ENCODE measurements at places on chromosomes 1 and 21.

GRCh38 chr1:162357681-162358266, 18.9 kb downstream of the SPATA46 start:
- DNase-seq = peak; percentile 35

DNA sequence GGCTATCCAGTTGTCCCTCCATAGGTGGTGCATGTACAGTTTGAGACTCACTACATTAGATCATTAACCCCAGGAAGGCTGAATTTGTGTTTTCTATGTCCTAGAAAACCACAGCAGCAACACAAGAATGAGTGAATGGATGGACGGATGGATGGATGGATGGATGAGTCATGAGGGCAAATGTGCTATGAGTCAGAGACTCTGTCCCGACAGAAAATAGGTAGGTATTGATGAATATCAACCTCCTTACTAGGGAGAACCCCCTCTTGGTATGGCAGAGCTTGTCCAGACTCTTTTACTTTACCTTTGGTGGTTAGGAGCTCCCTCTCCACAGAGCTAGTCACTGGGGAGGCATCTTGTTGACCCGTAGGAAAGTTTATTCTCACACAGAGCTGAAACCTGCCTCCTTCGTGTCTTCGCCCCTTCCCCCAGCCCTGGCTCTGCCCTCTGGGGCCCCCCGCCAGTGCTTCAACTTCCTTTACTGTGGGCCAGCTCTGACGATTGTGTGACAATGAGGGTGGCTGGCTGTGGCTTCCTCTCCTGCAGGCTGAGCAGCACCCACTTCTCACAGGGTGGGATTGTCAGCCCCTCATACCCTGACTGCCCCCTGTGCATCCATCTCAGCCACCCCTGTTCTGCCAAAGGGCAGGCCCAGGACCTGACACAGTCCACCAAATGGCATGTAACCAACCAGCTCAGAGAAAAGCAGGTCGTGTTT, 145.2 kb downstream of the FOXD2 start:
- no peak for DNase-seq

DNA sequence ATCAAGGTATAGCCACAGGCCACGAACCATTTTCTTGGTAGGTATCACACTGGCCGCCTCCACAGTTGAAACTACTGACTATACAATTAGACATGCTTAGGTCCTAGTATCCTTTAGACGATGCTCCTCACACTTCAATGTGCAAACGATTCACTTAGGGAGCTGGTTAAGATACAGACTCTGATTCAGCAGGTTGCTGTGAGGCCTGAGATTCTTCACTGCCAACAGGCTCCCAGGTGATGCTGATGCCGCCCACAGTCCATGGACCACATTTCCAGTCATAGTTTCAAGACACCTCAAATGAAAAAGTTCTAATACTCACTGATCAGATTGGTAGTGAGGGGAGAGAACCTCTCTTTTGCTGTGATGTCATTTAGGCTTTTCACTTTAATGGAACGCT, 6.8 kb downstream of the ATP5PO start:
- DNase-seq = no peak

DNA sequence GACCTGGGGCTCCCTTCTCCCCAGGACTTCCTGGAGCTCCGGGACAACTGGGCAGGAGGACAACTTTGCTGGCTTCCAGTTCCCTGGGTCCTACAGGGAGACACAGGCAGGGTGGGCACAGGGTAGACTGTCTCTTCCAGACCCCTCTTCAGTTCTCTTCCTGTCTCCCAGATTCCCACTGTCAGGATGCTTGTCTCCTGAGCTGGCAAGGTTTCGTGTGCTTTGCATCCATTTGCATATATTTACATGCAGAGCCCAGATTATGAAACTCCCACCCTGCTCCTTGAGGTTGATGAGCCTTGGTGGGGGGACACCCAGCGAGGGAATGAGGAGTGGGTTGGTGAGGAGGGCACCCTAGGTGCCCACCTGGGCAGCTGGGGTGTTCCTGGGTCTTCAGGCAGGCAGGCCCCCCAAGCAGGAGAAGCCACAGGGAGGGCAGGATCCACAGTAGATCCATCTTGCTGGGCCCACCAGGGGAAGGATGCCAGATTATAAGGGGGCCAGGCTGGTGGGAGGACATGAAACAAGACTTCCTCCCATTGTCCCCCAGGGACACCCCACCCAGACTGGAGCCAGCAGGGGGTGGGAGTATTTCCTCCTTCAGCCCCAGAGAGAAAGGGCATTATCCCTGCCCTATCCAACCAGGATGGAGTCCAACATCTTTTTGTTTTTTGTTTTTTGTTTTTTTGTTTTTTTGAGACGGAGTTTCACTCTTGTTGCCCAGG, at the start of gene FCN3:
TSS of gene FCN3 (minus strand) at position 463 of the 725 bp plus-strand sequence. CDS start at position 457, 6 bp downstream.
- no peak for DNase-seq

- no peak for DNase-seq
Measured at GRCh38 chr1:116568662-116569380, 2.0 kb downstream of the CD58 start.

DNA sequence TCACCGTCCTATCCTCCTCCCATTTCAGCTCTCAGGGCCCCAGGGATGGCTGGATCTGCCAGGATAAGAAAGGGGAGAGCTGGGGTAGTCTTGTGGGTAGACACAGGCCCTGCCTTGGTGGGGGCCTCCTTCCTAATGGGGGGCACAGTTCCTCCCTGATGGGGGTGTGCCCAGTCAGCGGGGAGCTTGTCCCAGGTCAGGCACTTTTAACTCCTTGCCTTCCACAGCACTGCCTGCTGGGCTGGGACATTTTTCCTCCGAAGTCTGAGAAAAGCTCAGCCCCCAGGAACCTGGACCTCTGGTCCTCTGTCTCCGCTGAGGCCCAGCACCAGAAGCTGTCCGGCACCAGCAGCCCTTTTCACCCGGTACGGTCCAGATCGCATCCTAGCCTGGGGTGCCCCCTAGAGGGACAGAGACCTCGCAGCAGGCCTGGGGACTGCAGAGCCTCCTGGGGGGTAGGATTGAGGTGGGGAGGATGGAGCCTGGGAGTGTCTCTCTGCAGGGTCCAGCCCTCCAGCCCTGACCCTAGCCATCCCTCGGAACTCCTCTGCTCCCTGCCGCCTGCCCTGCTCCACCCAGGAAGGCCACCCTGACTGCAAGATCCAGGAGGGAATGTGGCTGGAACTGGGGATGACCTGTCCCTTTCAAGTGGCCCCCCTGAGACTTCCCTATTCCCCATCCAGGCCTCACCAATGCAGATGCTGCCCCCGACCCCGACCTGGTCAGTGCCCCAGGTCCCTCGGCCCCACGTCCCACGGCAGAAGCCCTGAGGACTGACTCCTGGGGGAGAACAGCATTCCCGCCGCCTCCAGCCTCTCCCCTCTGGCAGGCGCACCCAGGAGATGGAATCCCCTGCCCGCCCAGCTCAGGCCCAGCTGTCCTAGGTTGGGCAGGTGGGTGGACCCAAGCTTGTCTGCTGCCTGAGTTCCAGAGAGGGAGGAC, 12.0 kb downstream of the MIIP start:
- DNase-seq = no peak

DNA sequence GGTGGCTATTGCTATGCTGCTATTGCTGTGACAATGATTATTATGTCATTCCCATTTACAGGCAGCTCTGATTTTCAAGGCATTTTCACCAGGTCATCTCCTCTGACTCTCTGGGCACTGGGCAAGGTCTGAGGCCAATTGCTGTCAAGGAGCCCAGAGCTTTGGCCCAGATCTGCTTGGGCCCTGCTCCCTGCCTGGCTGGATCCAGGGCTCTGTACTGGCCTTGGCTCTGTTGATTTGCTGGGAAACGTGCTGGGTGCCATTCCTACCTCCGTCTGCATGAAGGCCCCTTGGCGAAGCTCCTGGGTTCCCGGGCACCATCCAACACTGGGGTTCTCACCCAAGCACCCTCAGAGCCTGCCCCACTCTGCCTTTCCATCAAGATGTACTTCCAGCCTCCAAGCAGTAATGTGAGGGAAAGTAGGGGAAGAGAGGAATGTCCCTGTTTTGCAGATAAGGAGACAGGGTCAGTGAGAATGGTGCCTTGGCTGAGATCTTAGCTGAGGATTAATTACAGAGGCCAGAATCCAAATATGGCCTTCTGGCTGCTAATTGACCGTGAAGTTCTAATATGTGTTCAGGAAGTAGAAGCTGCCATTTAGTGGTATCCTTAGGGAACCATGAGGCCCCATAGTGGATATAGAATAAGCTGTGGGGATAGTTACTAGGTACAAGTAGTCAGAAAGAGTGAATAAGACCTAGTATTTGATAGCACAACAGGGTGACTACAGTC, 63.9 kb downstream of the HTR6 start:
- DNase-seq = no peak

- no peak for DNase-seq
Measured at GRCh38 chr1:116740296-116740695, 13.9 kb upstream of the CD2 start.

DNA sequence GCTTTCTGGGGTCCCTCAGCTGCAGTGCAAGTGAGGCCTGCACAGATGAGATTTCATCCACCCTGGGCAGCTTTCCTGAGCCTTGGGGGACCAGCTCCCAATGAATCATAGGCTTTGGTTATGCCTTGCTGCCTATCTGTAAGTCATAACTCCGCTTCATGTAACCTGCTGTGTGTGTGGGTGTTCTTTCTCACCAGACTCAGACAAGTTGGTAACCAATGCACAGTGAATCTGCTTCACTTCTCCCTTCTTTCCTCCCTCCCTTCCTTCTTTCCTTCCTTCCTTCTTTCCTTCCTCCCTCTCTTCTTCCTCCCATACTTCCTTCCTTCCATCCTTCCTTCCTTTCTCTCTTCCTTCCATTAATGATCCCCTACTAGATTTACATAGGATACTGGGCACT, 34.4 kb upstream of the PSMB2 start:
- no peak for DNase-seq

DNA sequence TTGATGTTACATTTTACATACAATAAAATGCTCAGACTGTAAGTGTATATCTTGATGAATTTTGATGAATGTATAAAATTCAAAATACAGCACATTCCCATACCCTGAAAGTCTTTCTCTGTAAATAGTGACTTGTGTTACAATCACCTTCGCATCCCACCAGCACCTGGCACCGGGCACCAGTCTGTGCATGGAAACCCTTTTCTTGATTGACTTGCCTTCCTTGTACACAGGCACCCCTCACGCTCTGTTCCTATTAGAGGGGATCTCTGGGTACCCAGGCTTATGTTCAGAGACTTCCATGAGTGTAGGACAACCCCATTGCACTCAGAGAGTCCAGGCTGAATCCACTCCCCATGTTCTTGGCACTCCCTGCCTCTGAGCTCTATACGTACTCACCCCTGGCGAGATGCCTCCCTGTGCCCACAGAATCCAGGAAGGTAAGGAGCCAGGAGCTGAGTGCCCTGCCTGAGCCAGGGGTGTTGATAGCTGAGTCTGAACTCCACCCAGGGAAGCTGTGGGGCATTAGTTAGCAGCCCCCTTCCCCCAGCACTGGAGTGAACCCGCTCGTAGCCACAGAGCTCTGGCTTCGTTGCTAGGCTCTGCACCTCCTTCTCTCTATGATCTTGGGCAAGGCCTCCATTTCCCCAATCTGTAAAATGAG, 22.5 kb upstream of the PKP1 start:
- DNase-seq = no peak

DNA sequence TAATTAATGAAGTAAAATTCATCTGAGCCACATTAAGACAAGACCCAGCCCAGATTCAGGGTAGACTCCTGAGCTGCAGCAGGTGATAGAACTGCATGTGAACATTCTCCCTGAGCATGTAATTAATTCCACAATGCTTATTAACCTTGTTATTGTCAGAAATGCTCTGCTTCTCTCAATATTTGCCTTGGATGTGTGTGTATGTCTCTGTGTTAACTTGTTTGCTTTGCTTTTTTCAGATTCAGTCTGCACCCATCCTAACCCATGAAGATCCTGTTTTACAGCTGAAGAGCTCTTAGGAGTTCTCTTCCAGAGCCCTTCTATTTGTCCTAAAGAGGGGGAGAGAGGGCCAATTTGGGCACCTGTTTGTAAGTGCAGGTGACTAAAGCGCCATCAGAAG, 143.2 kb upstream of the BMP8A start:
- no peak for DNase-seq

DNA sequence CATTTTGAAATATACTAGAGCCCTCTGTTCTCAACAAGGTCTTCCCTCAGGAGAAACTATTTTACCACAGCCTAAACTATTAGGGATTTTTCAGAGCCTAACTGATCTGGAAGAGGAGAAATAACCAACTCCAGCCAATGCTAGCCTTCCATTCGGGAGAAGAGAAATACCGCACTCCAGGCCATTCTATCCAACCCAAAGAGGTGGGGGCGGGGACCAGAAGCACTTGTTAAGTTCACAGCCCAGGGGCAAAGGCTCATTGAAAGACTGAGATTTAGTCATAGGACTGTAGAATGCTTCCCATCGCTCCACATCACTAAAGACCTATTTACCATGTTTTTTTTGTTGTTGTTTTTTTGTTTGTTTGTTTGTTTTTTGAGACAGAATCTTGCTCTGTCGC, 35.4 kb upstream of the SLFNL1 start:
- DNase-seq = no peak

DNA sequence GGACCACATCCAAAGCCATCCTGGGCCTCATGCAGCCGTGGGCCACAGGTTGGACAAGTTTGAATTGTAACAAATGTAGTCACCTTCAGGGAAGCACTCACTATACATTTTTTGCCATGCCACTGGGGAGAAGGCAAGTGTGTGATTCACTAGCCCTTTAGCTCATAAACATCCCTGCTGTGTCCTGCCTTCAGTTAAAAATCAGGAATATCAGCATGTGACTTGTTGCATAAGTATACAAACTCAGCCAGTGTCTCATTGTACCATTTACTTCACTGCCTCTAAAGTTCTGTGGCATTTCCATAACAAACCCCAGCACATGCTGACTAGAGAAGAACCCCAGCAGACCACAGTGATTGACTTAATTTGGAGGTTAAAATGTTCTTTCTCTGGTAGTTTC, 142.0 kb upstream of the C1orf105 start:
- no peak for DNase-seq

DNA sequence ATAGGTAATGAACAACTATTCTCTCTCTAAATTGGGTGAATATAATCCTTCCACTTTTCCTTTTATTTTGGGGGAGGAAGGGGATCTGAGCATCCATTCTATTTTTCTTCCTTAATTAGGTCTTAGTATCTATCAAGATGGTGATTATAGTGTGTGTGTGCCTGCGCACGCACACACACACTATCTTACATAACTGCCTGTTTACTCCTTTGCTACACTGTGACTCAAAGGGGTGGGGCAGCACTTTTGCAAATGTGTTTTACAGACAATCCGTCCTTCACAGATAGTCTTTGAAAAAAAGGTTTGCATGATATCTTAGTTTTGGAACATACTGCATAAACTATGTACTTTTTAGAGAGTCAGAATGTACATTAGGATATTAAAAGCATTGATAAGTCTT, 191.5 kb downstream of the SDCCAG8 start:
- DNase-seq = no peak
